D341Med (cell line): ENCODE measurements at places on chromosomes 2 and 18.

GRCh38 chr2:29113891-29114321 is 1.3 kb upstream of the CLIP4 start:
- DNase-seq, result no peak

GRCh38 chr2:177758591-177759371 is 313.8 kb downstream of the PDE11A start:
- peak; percentile 29 for DNase-seq

GRCh38 chr2:16623031-16623430 is 42.6 kb downstream of the CYRIA start:
- no peak for DNase-seq

- DNase-seq, result no peak
Observed at GRCh38 chr2:1883476-1883875, 139.2 kb upstream of the PXDN start.

DNA sequence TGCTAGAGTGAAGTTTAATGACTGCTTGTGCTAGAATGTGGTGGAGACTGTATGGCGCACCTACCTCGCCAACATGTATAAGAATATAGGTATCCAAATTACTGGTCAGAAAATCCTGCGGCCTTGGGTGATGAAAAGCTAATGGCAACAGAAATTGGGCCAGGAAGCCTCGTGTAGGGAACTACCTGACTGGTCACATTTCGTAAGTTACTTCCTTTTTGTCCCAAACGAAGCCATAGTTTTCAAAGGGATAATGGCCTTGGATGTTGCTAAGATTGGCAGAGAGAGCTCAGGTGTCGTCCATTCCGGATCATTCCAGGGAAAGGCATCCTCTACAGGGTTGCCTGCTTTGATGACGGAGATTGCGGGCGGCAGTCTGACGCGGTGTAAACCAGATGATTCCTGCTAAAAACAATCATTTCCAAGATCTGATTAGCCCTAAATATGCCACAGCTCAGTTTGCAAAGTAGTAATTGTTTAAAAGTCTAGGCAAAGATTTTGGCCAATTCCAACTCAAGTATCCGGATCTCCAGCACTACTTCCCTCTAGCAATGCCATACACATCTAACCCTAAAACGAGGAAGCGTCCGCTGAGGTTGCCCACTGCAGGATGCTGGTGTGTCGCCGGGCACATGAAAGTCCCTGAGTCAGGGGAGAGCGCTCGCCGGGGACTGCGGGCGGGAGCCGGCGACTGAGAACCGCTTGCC is 708 bp upstream of the MALT1 start:
- no peak for DNase-seq

- no peak for DNase-seq
Observed at GRCh38 chr18:47985866-47986265, 55.4 kb upstream of the SMAD2 start.

GRCh38 chr2:189933041-189933440 is 129.5 kb downstream of the MSTN start:
- DNase-seq, result no peak

DNA sequence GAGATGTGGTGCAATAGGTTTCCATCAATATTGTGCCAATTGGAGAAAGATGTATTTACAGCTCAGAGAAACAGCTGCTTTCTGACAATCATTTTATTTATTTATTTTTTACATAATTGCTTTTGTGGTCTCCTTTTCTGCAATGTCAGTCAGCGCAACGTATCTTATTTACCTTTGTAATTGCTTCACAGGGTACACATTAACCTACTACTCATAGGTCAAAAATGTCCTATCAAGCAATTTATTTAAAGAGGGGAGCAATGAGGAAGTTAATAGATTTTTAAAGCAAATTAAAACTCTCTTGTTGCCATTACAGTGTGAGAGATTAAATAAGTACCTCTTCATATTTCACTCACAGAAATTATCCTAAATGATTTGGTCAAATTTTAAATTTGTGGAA is 291.0 kb downstream of the CALCRL start:
- no peak for DNase-seq

- no peak for DNase-seq
Observed at GRCh38 chr2:219452361-219453317, 18.0 kb downstream of the SPEG start.

DNA sequence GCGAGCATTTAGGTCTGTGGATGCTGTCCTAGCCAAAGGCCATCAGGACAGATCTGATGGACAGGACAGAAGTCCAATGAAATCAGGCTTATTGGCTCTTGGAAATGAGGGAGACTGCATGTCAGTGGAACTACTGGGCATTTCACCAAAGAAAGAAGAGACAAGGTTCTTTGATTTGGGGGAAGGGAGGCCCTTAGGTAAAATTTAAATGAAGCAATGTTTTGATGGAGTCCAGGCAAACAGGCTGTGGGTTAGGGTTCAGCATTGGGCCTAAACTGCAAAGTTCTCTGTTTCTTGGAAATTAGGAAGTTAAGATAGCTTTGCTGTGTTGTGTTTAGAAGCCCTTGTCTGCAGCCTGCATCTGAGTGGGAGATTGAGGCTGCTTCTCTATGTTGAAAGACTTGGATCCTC is 31.6 kb upstream of the RNF149 start:
- DNase-seq, result no peak

DNA sequence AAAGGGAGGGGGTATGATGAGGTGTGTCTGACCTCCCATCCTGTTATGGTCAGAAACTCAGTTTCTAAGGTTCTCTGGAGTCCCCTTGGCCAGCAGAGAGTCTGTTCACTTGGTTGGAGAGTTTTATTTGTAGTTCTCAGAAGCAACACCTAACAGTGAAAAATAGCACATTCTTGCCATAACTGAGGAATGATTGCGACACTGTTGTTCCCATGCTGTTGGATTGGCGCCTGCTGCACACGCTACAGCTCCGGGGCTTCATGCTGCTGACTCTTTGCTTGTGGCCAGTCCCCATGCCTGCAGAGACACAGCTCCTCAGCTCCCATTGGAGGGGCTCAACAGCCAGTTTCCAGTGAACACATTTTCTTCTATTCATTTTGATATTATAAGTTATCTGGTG is 42.1 kb downstream of the TPGS2 start:
- no peak for DNase-seq

DNA sequence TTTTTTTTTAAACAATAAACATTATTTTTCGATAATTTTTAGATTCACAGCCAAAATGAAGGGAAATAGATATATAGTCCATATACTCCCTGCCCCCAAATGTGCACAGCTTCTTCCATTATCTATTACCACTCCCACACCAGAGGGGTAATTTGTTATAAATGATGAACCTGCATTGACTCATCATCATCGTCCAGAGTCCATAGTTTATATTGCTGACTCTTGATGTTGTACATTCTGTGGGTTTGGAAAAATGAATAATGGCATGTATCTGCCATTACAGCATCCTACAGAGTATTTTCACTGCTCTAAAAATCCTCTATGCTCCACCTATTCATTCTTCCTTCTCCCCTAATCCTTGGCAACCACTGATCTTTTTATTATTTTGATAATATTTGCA is 121.5 kb downstream of the LTBP1 start:
- no peak for DNase-seq

GRCh38 chr2:230312638-230313037 is 14.4 kb upstream of the SP140L start:
- no peak for DNase-seq

DNA sequence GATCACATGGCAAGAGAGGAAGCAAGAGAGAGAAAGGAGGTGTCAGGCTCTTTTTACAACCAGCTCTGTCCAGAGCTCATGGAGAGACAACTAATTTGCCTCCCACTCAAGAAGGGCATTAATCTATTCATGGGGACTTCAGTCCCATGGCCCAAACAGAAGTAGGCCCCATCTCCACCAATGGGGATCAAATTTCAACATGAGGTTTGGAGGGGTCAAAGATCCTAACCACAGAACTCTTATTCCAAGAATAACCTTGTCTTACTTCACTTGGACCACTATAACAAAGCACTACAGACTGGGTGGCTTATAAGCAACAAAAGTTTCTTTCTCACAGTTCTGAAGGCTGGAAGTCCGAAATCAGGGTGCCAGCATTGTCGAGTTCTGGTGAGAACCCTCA is 31.8 kb downstream of the GRB14 start:
- DNase-seq, result no peak

- DNase-seq, result no peak
Observed at GRCh38 chr2:43472527-43473194, 123.2 kb downstream of the THADA start.

- no peak for DNase-seq
Observed at GRCh38 chr2:121398853-121399252, 113.9 kb upstream of the TFCP2L1 start.

- no peak for DNase-seq
Observed at GRCh38 chr2:105880637-105881036, 135.9 kb downstream of the NCK2 start.

DNA sequence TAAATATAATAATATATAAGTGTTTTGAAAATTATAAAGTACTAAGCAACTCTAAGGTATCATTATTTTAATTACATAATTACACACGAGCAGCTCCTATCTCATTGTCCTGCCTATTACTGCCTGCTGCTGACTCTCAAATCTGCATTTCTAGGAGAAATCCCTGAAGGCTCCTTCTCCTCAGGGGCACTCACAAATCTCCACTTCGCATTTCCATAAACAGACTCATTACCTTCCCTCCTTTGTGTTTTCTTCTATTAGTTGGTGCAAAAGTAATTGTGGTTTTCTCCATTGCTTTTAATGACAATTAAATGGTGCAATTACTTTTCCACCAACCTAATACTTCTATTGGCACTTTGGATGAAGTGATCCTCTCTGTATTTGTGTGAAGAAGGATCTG is 135.0 kb upstream of the HNMT start:
- no peak for DNase-seq

GRCh38 chr2:99998651-99999320 is 143.6 kb downstream of the AFF3 start:
- no peak for DNase-seq

DNA sequence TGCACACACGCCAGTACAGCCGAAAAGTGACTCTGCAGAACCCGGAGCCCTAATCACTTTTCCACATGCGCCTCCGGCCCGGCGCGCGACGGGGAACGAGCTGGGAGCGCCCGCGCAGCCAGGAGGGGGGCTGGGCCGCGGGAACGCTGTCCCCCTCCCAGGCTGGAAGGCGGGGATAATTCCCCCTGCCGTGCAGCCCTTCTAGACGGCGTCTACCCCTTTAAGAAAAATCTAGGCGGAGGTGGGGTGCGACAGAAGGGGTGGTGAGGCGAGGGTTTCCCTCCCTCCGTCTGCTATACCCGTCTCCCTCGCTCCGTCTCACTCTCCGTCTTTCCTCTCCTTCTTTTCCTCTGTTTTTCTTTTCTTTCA is 2.4 kb downstream of the CYP26B1 start:
- peak; percentile 59 for DNase-seq

DNA sequence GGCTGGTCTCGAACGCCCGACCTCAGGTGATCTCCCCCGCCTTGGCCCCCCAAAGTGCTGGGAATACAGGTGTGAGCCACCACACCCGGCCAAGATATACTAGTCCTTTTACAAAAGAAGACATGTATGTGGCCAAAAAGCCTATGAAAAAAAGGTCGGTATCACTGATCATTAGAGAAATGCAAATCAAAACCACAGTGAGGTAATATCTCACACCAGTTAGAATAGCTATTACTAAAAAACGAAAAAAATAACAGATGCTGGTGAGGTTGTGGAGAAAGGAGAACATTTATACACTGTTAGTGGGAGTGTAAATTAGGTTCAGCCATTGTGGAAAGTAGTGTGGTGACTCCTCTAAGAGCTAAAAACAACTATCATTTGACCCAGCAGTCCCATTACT is 26.4 kb downstream of the KLHL23 start:
- DNase-seq, result no peak

DNA sequence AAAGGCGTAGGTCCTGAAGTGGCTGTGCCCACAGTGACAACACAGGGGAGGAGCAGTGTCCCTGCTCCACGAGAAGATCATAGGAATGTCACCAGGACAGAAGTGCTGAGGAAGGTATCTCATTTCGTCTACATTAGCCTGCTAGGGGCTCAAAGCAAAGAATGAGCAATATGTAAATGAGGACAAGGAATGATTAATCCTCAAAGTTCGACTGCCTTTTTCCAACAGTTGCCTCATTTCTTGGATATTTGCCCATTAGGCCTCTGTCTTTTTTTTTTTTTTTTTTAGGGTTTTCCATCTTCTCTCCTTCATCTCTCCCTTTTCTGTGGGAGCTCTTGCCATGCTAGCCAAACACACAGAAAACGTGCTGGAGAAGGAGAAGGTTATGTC is 105.2 kb upstream of the ARHGAP28 start:
- no peak for DNase-seq

DNA sequence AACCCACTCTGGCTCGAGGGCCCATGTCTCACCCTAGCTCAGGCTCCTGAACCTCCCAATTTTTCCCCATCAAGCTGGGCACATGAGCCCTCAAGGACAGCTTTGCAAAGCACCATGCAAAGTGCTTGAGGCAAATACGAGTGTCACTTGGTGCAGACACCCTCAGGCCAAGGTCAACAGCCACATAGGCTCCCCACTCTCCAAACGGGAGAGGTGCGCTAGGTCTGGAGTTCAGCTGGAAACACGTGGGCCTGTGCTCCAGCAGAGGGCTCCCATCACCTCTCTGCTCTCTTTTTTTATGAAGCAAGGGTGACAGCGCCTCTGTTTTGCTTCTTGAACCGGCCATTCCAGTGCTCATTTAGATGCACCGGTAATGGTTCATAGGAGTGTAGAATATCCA is 11.9 kb upstream of the ARHGAP25 start:
- no peak for DNase-seq

DNA sequence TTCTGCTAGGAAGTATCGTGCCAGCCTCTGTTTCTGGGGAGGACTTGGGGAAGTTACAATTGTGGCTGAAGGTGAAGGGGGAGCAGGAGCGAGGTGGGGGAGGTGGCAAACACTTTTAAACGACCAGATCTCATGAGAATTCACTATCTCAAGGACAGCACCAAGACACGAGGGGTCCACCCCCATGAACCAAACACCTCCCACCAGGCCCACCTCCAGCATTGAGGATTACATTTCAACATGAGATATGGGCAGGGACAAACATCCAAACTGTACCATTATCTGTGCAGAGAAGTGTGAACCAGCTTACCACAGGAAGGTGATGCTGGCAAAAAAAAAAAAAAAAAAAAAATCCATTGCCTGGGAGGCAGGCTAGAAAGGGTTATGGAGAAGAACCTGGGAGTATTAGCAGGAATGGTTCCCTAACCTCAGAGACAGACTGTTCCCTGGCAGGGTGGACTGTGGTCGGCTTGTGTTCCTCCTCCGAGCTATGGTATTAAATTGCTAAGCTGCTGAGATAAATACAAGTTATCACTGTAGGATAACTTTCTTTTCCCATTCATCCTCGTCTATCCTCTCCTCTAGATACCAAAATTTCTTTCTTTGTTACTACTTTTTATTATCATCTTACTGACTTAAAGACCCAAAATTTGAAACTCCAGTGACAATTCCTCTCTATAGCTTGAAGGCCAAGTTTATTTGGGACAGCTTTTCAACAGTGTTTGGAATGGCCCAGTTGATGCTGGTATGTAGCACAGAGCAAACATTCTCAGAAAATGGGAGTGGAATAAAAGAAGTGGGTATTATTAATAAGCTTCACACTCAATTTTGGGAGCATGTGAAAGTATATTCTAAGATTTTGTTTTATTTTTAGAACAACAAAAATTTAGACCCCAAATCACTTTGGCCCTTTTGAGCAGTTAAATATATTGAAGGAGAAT is 73.7 kb upstream of the MAP3K20 start:
- no peak for DNase-seq
